ENCODE measurements at places on chromosomes 2 and 18. TPM values are rescaled to one million over a fixed set of nuclear protein-coding genes. Genes with fewer than 3 reads are reported as not detected.
A peak's percentile ranks its signal among the peaks of the same experiment; 100 is the strongest.

Gene PLGLB2
- total RNA-seq, result 0.68 TPM

Gene ITPRIPL1
- 16.3 TPM for total RNA-seq

Gene RAB6C
- not detected for total RNA-seq

Gene C18orf54
- total RNA-seq, result 23.2 TPM

Gene CXCR1
- total RNA-seq, result not detected

Gene PLCD4
- 0.42 TPM for total RNA-seq

DNA sequence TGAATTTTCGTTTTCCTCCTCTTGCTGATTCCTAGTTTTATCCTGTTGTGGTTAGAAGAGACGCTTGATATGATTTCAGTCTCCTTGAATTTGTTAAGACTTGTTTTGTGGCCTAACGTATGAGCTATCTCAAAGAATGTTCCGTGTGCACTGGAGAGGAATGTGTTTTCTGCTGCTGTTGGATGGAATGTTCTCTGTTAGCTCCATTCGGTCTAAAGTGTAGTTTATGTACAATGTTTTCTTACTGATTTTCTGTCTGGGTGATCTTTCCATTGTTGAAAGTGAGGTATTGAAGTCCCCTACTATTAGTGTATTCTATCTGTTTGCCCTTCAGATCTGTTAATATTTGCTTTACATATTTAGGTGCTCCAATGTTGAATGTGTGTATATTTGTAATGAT, 25.9 kb downstream of the COLEC11 start:
- DNase-seq, result no peak

DNA sequence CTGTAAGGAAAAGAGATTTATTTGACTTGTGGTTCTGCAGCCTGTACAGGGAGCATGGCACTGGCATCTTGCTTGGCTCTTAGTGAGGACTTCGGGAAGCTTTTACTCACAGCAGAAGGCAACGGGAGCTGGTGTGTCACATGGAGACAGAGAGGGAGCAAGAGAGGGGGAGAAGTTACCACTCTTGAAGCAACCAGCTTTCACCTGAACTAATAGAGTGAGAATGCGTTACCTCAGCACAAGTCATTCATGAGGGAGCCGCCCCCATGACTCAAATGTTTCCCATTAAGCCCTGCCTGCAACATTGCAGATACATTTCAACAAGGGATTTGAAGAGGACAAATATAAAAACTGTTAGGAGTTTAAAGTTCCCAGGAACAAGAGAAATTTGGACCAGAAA, 190.0 kb downstream of the CYRIA start:
- no peak for DNase-seq

- DNase-seq, result no peak
Measured at GRCh38 chr18:21826641-21827302, 86.2 kb downstream of the MIB1 start.

DNA sequence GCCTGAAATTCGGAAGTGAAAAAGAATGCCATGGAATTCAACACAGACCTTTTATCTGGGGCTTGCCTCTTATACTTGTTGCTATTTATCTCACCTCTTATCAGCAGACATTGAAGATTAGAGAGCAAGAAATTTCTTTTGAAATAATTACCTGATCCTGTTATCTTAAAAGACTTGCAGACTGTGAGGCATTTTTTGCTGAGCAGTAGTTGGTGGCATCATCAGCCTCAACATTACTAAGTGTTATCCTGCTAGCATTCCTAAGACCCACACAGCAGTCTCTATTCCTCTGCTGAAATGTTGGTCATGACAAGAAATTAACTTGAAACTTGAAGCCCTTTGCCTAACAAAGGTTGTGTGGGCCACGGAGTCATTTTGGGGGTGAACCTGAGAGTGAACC, 186.5 kb downstream of the TRIB2 start:
- no peak for DNase-seq

GRCh38 chr2:218077464-218078216, 8.6 kb downstream of the RUFY4 start:
- peak; percentile 15 for DNase-seq

DNA sequence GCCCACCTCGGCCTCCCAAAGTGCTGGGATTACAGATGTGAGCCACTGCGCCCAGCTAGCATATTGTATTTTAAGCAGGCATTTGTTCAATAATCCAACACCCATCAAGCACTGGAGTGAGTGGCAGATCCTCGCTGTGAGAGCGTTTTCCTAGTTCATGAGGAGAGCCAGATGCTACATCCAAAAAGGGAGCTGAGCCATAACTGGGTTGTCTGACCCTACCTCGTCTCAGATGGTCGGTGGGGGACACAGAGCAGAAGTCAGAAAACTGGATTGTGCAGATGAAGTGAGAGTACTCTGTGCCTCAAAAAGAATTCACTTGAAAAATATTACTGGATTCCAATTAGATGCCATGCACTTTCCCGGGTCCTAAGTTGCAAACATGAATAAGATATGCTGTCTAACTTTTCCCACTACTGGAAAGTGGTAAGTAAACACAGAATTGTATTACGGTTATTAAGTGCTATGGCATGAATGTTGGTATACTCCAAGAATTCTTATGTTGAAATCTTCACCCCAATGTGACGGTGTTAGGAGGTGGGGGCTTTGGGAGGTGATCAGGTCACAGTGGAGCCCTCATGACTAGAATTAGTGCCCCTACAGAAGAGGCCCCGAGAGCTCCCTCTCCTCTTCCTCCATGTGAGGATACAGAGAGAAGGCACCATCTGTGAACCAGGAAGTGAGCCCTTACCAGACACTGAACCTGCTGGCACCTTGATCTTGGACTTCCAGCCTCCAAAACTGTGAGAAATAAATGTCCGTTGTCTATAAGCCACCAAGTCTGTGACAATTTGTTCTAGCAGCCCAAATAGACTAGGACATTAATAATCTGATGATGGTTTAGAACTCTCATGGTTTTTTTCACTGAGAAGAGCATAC, 21.5 kb downstream of the SOWAHC start:
- no peak for DNase-seq

GRCh38 chr18:54030434-54030833, 194.0 kb downstream of the MBD2 start:
- no peak for DNase-seq

DNA sequence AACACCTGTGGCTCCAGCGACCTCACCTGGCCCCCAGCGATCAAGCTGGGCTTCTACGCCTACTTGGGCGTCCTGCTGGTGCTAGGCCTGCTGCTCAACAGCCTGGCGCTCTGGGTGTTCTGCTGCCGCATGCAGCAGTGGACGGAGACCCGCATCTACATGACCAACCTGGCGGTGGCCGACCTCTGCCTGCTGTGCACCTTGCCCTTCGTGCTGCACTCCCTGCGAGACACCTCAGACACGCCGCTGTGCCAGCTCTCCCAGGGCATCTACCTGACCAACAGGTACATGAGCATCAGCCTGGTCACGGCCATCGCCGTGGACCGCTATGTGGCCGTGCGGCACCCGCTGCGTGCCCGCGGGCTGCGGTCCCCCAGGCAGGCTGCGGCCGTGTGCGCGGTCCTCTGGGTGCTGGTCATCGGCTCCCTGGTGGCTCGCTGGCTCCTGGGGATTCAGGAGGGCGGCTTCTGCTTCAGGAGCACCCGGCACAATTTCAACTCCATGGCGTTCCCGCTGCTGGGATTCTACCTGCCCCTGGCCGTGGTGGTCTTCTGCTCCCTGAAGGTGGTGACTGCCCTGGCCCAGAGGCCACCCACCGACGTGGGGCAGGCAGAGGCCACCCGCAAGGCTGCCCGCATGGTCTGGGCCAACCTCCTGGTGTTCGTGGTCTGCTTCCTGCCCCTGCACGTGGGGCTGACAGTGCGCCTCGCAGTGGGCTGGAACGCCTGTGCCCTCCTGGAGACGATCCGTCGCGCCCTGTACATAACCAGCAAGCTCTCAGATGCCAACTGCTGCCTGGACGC, 4.9 kb downstream of the GPR35 start:
- peak; percentile 20 for DNase-seq
